ENCODE measurements at places on chromosomes 6 and 20. TPM values are rescaled to one million over a fixed set of nuclear protein-coding genes. Genes with fewer than 3 reads are reported as not detected.

The OOEP gene
- not detected for total RNA-seq

The MAN1A1 gene
- 143 TPM for total RNA-seq

The TUBB1 gene
- not detected for total RNA-seq

The RSPO3 gene
- total RNA-seq: 17.4 TPM

The TCF15 gene
- total RNA-seq: 0.36 TPM

The IDH3B gene
- 131 TPM for total RNA-seq

The MCHR2 gene
- total RNA-seq: not detected

The HLA-DQA1 gene
- 1.4 TPM for total RNA-seq

The MLIP gene
- total RNA-seq: 1.3 TPM

The TLDC2 gene
- total RNA-seq: not detected

The APOM gene
- total RNA-seq: 3.3 TPM

The SOD2 gene
- 187 TPM for total RNA-seq

The L3MBTL3 gene
- total RNA-seq: 3.5 TPM

The DEFB132 gene
- not detected for total RNA-seq

The BIRC7 gene
- total RNA-seq: not detected

The ARMH2 gene
- total RNA-seq: not detected

The FAM209B gene
- not detected for total RNA-seq

The CLPSL1 gene
- total RNA-seq: not detected

The NFATC2 gene
- 6.5 TPM for total RNA-seq

The ADGRF4 gene
- not detected for total RNA-seq

The DNAH8 gene
- total RNA-seq: not detected

The HDGFL1 gene
- not detected for total RNA-seq

The FAM83C gene
- total RNA-seq: not detected

The QRSL1 gene
- total RNA-seq: 9.4 TPM

The MICA gene
- total RNA-seq: 18.6 TPM

The CCR6 gene
- not detected for total RNA-seq

The SNRPB2 gene
- 28.9 TPM for total RNA-seq

The CAP2 gene
- total RNA-seq: 67.1 TPM

The PKHD1 gene
- total RNA-seq: 0.66 TPM

The RRP36 gene
- 42.7 TPM for total RNA-seq

The ZFP57 gene
- total RNA-seq: not detected

The BEND6 gene
- 1.1 TPM for total RNA-seq

The SNAP91 gene
- 3.0 TPM for total RNA-seq

The HSPA1L gene
- total RNA-seq: 1.4 TPM

The ECT2L gene
- total RNA-seq: not detected

The CASS4 gene
- total RNA-seq: 1.6 TPM

The CCM2L gene
- total RNA-seq: 3.4 TPM

The ADTRP gene
- 0.36 TPM for total RNA-seq

The UQCC2 gene
- total RNA-seq: 29.9 TPM

Data from sigmoid colon (tissue), 7 donors.